ENCODE measurements at places on chromosomes 7 and 10.

GRCh38 chr10:129467359-129468064, 471 bp downstream of the MGMT start:
- H3K36me3 ChIP-seq, result peaks cover 2% of the 10 kb centered on the region
- no peaks in the 10 kb centered on the region for H3K27me3 ChIP-seq
- DNase-seq, result no peak

DNA sequence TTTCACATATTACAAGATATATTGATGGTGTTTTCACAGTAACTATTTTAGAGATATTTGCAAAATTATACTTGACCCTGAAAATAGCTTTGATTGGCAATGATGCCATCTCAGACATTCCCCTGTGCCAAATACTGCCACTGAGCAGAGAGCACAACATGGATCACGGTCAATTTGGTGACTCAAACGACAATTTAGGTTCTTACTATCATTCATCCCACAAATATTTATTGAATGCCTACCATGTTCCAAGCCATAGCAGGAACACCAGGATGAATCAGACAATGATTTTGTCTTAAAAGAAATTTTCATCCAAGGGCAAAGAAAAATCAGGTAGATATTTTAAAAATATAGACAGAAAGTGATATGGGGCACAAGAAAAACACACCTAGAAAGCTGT, 153.2 kb upstream of the ADO start:
- no peaks in the 10 kb centered on the region for H3K27me3 ChIP-seq
- no peaks in the 10 kb centered on the region for H3K36me3 ChIP-seq
- DNase-seq, result no peak
- no peaks in the 10 kb centered on the region for H3K4me1 ChIP-seq
- no peak overlapping the region for H3K4me3 ChIP-seq

- DNase-seq, result peak; percentile 54
- H3K4me3 ChIP-seq, result no peak overlapping the region
- H3K27ac ChIP-seq, result no peak overlapping the region
- H3K36me3 ChIP-seq, result no peaks in the 10 kb centered on the region
- no peaks in the 10 kb centered on the region for H3K27me3 ChIP-seq
- peaks cover 20% of the 10 kb centered on the region for H3K4me1 ChIP-seq
These were observed 28.2 kb downstream of the IL15RA start for GRCh38 chr10:5949009-5949759.

DNA sequence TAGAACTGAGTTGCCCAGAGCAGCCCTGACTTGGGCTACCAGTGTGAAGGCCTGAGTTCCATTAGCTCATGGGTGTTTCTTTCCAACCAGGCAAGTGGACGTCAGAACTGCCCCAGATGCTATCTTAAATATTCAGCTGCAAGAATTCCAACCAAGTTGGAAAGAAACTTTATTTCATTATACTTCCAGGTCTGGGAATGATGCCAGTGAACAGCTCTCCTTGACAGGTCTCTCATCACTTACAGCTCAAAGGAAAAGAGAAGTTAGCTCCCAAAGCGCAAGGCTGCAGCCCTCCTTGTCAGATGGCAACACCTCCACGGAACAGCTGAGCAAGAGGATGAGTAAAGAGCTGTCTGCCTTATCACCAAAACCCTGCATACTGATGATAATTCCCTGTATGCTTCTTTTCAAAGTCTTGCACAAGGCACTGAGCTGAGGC, 255.5 kb upstream of the AOAH start:
- H3K4me1 ChIP-seq, result no peaks in the 10 kb centered on the region
- no peaks in the 10 kb centered on the region for H3K27me3 ChIP-seq
- H3K4me3 ChIP-seq, result no peak overlapping the region
- DNase-seq, result peak; percentile 14
- no peaks in the 10 kb centered on the region for H3K36me3 ChIP-seq

GRCh38 chr10:73609116-73609515, 18.0 kb upstream of the USP54 start:
- no peak overlapping the region for H3K4me3 ChIP-seq
- no peaks in the 10 kb centered on the region for H3K4me1 ChIP-seq
- no peak for DNase-seq

DNA sequence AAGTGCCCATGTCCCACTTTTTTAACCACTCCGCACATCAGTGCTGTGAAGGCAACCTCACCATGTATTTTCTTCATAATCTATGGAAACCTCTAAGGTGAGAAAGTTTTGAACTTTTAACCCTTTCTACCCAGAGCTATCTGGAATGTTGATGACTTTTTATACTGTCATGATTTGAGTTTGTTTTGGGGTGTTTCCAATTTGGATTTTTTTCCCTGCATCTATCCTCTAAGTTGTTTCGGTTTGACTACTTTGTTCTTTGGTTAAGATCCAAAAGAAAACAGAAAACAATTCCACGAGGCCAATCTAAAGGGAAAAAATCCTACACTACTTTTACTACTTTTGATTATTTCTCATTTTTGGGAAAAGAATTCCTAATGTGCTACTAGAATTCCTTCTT, 279.7 kb downstream of the USP6NL start:
- peaks cover 2% of the 10 kb centered on the region for H3K36me3 ChIP-seq
- DNase-seq, result peak; percentile 14
- H3K4me3 ChIP-seq, result no peak overlapping the region
- no peak overlapping the region for H3K27ac ChIP-seq
- no peaks in the 10 kb centered on the region for H3K27me3 ChIP-seq
- no peaks in the 10 kb centered on the region for H3K4me1 ChIP-seq
